ENCODE measurements at places on chromosomes 7 and 10. TPM values are rescaled to one million over a fixed set of nuclear protein-coding genes. Genes with fewer than 3 reads are reported as not detected.

The EMX2 gene
- 29.9 TPM for total RNA-seq

The KCP gene
- 4.2 TPM for total RNA-seq

The MEOX2 gene
- 3.0 TPM for total RNA-seq

The RAB18 gene
- 112 TPM for total RNA-seq

The GALNT17 gene
- 21.9 TPM for total RNA-seq

The RADIL gene
- total RNA-seq, result 11.8 TPM

The C10orf62 gene
- total RNA-seq, result 0.34 TPM

The PDGFA gene
- 49.7 TPM for total RNA-seq

Data from type B pancreatic cell (in vitro differentiated cells).